ENCODE measurements at places on chromosomes 4 and X. TPM values are rescaled to one million over a fixed set of nuclear protein-coding genes. Genes with fewer than 3 reads are reported as not detected.

DNA sequence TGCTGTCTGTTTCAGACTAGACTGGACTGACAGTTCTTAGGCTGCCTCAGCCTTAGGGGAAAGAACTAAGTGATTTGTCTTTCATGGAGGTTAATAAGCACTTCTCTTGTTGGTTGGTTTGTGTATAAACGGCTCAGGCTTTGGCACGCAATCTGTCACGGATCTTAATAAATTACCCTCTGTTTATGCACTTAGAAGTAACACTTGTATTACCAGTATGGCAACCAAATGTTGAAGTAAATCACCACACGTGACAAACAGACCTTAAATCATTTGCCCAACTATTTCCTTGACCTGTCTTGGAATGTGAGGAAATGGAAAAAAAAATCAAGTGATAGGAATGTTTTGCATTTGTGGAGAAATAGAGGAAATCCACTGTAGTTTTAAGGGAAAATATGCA lies 69.9 kb downstream of the TEX13A start:
- DNase-seq = no peak

GRCh38 chrX:40581336-40581920 lies 658 bp downstream of the ATP6AP2 start:
- peak; percentile 11 for DNase-seq

DNA sequence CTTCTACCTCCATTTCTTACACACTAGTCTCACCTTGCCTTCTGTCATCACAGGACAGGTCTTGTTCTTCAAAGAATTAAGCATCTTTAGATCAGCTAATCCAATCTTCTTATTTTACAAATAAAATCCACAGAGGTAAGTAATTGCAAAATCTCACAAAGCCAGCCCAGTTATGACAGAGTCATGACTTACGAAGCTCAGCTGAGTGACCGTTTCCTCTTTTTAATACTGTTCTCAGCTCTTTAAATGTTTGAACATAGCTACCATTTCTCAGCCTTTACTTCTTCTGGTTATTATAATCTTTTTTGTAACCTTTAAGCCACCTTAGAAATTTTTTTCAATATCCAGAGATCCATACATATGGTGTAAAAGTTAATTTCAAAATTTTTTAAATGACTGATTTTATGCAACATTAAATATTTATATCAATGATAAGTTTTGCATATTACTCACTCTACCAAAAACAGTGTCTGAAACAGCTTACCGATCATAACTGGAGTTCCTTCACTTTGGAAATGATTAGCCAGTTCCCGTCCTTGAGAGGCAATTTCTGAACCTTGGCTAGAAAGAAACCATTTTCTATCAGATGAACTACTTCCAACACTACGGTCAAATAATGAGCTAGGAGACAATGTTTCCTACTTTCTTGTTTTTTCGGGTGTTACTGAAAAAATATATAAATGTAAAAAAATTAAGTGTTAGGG lies 8.8 kb downstream of the ANKRD37 start:
- DNase-seq = no peak

DNA sequence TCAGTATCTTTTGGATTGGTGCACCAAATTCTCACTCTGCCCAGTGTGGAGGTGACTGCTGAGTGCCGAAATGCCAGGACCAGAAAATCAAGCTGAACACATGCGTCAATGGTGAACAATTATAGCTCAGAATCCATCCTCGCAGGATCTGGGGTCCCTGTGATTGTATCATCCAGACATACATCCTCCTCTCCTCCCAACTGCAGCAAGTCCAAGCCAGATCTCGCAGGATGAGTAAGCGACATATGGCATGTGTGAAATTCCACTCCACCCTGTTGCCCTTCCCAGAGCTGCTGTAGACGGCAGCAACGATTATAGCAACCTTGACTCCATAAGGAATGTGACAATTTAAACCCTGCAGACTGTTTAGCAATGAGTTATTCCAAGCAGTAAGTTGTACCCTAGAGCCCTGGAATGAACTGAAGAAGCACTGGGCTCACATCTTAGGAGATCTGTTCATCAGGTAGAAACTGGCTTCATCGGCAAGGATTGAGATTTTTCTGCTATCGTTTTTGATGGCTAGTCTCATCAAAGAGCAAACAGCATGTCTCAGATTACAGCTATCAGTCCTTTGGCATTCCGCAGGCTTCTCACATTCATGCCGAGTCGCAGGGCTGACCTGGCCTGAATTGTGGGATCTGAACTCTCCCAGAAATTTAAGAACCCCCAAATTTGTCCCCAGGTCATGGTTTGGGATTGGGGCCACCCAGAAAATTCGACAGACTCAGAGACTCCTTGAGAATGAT lies 35.5 kb upstream of the SORBS2 start:
- DNase-seq = peak; percentile 88

- DNase-seq = no peak
These were observed 94.8 kb downstream of the ADGRL3 start for GRCh38 chr4:61294936-61295335.

DNA sequence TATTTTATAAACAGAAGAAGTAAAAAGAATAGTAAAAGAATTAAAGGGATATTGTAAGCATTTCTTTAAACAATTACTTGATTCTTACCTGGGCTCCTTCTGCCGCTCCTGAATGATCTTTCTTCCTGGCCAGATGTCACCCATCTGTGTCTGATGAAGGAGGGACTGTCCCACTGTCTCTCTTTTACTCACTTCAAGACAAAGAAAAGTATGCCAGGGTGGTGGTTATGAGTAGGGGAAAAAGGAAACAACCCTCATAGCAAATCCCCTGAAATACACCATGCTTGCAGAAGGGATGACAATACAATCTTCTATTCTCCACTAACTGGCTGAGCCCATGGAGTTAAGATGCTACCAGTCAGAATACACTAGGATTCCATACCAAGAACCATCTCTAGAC lies 31.1 kb downstream of the SYTL4 start:
- DNase-seq = no peak

GRCh38 chrX:45063319-45064095 lies 137.2 kb downstream of the DIPK2B start:
- peak; percentile 62 for DNase-seq

DNA sequence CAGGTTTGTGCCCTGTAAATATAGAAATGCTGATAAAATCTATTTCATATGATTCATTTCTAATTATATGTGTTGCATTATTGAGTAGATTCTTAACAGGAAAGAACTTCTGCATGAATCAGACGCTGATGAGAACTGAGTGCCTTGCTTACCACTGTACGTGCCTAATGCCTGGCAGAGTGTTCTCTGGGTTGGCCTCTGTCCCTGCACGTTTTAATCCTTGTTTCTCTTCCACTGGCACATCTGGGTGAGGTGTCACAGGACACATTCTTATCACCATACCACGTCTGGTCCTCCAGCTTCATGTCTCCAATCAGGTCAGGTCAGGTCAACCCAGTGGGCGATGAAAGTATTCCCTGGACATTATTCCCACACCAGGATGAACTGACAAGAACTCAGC lies 53.6 kb downstream of the KLF3 start:
- DNase-seq = peak; percentile 30

DNA sequence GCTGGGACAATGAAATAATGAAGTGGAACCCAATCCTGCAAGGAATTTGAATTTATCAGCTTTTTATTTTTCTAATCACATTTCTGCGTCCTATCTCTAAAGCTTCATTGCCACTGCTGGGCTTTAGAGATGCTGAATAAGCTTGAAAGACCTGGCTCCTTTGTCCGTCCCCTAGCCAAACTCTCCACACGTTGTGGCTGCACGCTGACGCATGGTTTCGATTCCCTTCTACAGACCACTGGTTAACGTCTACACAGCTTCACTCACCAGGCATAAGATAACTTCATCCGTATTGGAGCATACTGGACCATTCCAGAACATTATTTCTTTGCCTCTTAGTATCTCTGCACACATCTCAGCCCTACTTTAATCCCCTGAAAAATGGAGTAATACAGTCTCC lies 31.2 kb downstream of the SPANXN3 start:
- DNase-seq = no peak

- DNase-seq = no peak
These were observed 1.8 kb downstream of the PLXNA3 start for GRCh38 chrX:154459832-154460231.

- DNase-seq = no peak
These were observed 28.2 kb downstream of the PNMA6E start for GRCh38 chrX:153372949-153373348.

GRCh38 chrX:13535376-13536165 lies 33.8 kb upstream of the EGFL6 start:
- no peak for DNase-seq

GRCh38 chr4:124288706-124289486 lies 423.6 kb downstream of the ANKRD50 start:
- peak; percentile 3 for DNase-seq

- peak; percentile 44 for DNase-seq
These were observed 23.8 kb upstream of the CD38 start for GRCh38 chr4:15754323-15754722.

DNA sequence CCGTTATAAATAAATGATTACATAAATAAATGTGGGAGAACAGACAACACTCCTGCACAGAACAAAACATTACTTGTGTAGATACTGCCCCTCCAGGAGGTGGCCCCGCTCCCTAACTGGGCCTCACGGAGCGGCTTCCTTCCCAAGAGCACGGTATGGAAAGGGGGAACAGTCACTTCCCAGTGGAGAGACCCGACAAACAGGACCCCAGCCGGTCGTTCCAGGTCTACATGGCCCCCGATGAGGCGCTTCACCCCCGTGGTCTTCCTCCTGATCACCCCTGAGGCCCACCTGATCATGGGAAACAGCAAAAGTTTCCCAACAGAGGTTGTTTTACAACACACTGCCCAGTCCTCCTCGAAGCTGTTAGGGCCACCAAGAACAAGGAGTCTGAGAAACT lies 6.6 kb upstream of the SLC6A8 start:
- DNase-seq = no peak

DNA sequence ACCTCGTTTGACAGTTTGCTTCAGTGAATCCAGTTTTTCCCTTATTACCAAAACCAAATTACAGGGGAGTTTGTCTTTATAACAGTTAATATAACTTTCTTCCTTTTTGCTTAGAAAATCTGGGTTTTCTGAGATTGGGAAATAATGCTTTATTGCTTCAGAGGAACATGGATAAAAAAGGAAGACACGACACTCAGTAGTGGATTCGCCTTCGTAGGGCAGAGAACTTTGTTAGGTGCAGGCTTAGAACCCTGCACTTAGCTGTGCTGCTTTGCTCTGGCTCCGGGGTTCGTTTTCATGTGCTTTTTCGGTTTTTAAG lies 188.2 kb downstream of the SOWAHB start:
- DNase-seq = no peak

- DNase-seq = peak; percentile 93
These were observed 4.9 kb upstream of the ARAF start for GRCh38 chrX:47556045-47556623.

GRCh38 chrX:71103110-71103983 lies 3.2 kb downstream of the CXorf65 start:
- DNase-seq = no peak

GRCh38 chrX:140713174-140713539 lies 3.6 kb downstream of the LINC00632 start:
- no peak for DNase-seq

- peak; percentile 9 for DNase-seq
These were observed 88.2 kb downstream of the CFAP299 start for GRCh38 chr4:80423553-80424224.

DNA sequence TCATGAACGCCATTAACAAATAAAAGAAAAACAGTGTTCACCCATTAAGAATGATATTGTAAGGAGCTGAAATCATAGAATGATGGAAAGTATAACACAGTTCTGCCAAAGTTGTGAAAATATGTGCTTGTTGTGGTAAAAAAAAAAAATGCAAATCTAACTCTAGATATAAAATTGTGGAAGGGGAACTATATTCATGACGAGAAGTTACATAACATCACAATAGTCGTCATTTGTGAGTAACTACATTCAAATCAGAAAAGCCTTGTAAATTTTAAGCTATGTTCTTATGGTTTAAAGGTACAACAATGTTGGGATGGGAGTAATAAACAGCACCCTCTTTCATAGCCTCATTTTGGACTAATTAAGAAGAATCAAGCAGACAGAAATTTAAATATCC lies 57.6 kb upstream of the PRDM8 start:
- no peak for DNase-seq

DNA sequence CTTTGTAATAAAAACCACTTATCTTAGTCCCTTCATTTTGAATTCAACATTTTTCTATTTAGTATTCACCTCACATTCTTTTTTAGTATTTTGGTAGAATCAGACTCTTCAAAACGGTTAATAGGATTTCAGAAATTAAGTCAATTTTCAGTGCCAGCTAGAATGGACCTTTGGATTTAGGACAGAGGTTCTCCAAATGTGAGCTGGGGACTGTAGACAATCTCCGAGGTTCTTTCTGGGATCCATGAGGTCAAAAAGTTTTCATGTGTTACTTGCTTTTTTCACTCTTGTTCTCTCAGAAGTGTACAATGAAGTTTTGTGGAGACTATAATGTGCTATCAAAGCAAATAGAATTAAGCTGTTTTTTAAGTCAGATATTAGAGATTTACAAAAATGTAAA lies 2.3 kb upstream of the UGDH start:
- no peak for DNase-seq

DNA sequence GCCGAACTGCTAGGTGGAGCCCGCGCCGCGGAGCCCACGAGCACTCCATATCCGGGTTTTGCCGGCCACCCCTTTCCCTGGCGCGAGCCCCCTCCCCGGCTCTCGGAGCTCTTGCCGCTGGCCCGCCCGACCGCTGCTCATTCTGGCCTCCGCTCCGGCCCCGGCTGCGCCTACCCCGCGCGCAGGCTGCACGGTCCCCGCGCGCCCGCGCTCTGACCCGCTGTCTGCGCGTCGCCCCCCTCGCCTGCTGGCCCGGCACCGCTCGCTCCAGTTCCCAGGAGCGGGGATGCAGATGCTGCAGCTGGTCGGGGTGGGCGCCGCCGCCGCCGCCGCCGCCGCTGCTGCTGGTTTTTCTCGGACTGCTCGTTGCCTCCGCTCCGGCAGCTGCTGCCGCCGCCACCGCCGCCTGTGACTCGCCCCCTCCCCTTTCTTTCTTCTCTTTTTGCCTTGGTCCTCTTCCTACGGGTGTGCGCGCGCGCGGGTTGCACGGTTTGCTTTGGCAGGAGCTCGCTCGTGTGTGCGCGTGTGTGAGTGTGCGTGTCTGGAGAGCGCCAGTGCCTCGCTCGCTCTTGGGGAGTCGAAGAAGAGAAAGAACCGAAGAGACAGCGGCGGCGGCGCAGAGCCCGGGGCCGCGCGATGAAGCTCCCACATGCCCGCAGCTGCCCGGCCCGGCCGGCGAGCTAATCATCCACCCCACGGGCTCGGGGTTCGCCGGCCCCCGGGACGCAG lies at the start of gene ADGRL3:
TSS of gene ADGRL3 (plus strand) at position 140 of the 729 bp plus-strand sequence.
- peak; percentile 50 for DNase-seq

- peak; percentile 17 for DNase-seq
These were observed 13.6 kb upstream of the NAT8L start for GRCh38 chr4:2045518-2045951.

GRCh38 chr4:70722199-70722791 lies 531 bp downstream of the RUFY3 start:
- DNase-seq = peak; percentile 75

- no peak for DNase-seq
These were observed 19.6 kb upstream of the PBDC1 start for GRCh38 chrX:76153221-76153620.

GLOD5 gene
- not detected for total RNA-seq

EIF1AX gene
- 21.8 TPM for total RNA-seq

LNX1 gene
- total RNA-seq = 0.51 TPM

PRDM8 gene
- total RNA-seq = 8.8 TPM

CENPE gene
- total RNA-seq = 1.5 TPM

FOXP3 gene
- under 0.01 TPM for total RNA-seq

MAGEA2B gene
- not detected for total RNA-seq

TEX13D gene
- total RNA-seq = not detected

CT45A10 gene
- total RNA-seq = not detected

STATH gene
- not detected for total RNA-seq

ANXA5 gene
- total RNA-seq = 481 TPM

AMTN gene
- not detected for total RNA-seq

EPHA5 gene
- under 0.01 TPM for total RNA-seq
